ENCODE measurements at places on chromosomes 5 and 9.

DNA sequence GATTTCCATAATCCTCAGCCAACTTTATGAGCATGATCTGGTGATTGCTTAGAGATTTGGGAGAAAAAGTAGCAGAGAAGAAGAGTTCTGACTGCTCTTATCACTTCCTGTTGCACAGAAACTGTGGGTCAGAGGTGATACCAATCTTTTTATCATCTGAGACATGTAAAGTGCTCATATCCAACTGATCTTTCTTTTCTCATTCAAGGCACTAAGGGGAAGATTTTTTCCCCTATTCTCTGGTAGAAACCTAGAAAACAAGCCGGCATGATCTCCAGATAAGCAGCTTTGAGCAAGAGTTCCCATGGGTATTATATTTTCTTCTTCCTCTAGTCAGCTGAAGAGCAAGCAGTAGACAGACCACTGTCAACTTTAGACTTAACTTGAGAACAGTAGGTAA lies 29.0 kb upstream of the GPR150 start:
- no peak for DNase-seq

GRCh38 chr5:157710882-157711281 lies 20.3 kb upstream of the THG1L start:
- no peak for DNase-seq

DNA sequence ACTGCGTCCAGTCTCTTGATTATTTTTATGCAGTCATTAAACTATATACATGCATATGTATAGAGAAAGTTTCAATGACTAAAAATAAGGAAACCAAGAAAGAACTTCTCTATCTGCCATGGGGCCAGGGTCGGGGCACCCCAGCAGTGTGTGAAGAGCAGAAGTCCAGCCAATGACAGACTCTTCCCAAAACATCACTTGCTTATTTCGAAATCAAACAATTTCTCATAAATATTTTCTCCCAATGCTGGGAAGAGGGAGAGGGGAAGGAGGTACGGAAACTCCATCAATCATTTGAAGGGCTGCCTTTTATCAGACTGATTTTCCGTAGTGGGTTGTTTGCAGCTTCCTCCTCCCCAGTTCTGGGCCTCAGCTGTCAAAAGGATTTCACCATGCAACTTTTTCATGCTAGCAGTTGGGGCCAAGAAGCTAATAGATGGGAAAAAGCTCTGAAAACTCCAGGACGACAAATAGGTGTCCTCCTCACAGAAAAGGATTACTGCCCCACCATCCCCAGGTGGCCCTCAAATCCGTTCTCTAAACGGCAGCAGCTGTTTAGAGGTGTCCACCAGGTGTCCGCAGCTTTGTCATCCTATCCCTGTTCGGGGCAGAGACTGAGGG lies 617 bp upstream of the FPGS start:
- no peak for DNase-seq

DNA sequence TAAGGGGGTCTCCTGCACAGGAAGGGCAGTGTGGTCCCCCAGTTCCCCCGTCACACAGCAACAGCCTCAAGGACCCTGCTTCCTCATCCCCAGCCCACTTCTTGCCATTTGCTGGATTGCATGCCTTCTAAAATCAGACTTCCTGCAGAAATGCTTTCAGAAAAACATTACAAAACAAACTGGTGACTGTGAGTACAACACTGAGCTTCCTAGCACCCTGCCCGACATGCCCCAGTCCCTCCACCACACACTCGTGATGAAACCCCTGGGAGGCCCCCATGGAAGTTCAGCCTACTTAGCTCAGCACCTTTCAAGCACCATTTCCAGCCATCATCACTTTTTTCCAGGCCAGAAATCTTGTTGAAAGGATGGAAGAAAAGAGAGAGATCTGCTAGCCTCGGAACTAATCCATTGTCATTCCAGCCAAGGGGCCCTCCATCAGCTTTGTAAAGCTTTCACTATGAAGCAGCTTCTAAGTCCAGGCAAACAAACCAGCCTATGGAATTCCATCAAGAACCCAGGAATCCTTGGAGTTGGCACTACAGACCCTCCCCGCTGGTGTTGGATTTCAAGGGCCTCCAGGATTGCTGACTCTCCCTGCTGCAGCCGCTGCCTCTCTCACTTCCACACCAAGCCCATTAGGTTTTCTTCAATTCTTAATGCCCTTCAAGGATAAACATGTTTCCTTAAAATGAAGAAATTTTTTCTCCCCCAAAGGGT lies 114.6 kb downstream of the C5orf15 start:
- DNase-seq: no peak

DNA sequence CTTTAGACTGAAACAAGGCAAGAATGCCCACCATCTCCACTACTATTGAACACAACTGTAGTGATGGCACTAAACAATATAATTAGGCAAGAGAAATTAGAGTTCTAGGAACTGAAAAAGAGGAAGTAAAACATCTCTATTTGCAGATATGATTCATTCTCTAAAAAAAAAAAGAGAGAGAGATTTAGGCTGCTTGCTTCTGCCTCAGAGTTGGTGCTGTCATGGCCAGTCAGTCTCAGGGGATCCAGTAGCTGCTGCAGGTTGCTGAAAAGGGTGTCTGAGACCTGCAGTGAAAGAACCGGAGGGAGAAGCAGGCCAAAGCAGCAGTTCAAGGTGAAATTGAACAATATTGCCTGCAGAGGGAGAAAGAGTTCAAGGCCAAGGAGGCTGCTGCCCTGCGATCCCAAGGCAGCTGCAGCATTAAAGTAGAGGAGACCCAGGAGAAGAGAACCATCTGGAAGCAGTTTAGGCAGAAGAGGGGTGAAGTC lies 72.5 kb downstream of the AP3B1 start:
- no peak for DNase-seq

- no peak for DNase-seq
Observed at GRCh38 chr5:171907725-171908343, 98.6 kb downstream of the FBXW11 start.

DNA sequence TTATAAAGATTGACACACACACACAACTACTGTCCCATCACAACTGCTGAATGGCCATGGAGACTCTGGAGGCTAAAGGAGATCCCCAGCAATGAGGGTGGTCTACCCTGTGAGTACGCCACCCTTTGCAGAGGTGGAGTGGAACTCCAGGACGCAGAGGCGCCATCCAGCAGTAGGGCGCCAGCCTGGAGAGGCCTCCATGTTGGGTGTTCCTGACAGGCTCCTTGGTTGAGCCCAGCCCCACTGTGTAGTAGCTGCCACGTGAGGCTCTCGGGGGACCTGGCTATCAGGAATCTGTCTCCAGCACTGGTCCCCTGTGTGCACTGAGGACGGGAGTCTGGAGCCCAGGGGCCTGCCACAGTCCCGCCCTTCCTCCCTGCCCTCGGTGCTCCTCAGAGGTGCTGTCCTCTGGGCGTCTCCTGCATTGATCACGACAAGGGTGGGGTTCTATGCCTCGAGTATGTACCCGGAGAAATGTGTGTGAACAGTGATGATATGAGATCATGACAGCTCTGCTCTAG lies 72.3 kb downstream of the DAP start:
- DNase-seq: no peak

DNA sequence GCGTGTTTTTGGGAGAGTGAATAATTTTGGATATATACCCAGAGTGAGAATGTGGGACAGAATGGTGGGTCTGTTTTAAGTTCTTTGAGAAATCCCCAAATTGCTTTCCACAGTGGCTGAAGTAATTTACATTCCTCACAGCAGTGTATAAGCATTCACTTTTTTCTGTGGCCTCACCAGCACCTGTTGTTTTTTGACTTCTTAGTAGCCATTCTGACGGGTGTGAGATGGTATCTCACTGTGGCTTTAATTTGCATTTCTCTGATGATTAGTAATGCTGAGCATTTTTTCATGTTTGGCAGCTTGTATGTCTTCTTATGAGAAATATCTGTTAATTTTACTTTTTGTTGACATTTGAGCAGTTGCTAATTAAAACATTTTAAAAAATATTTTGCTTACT lies 9.4 kb upstream of the SPATA31D1 start:
- no peak for DNase-seq

- DNase-seq: no peak
Observed at GRCh38 chr5:38341056-38341455, 82.7 kb downstream of the EGFLAM start.

- no peak for DNase-seq
Observed at GRCh38 chr9:81387360-81388106, 301.8 kb downstream of the TLE1 start.

DNA sequence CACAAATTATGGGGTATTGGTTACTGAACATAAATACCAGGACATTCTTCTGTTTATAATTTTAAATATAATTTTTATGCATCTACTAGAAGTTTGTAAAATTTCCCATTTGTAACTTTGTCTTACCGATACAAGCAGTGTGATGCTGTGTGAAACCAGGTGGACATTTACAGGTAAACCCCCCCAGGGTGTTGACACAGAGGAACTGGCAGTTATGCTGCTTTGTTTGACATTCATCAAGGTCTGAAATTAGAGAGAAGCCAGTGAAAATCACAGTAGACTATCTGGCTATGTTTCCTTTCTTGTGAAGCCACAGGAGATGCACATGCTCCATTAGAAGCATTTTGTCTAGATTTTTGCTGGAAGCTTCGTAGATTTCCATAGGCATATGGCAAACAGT lies 190.9 kb downstream of the SLC12A2 start:
- no peak for DNase-seq

DNA sequence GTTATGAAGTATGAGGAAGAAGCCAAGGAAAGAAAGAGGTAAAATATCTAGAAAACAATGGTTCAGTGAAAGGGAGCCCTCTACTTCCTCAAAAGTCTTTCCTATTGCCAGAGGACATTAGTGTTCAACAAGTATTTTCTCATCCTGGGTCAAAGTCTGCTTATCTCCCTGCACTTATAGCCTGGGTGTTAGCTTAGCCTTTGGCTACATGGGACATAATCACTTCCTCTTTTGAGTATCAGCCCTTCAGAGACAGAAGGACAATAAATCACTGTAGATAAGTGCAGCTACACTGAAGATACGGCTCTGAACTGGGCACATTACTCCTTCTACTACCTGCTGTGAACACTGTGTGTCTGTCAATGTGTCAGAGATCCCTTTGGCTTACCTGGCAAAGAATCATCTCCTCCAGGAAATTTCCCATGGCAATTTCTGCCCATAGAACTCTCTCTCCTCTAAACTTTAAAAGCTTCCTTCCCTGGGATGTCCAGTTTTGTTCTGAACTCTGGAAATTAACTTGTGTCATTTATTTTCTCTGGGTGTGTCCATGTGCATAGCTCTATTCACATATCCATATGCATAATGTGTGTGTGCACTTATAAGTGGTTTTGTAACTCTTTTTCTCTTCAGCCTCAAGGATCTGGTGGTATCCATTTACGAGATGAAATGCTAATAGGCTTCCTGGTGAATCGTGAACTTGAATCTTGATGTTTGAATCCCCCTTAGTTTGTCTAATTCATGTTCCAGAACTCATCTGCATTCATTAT lies 30.0 kb upstream of the RECK start:
- no peak for DNase-seq

GRCh38 chr9:84224246-84224645 lies 116.3 kb downstream of the SLC28A3 start:
- DNase-seq: no peak

DNA sequence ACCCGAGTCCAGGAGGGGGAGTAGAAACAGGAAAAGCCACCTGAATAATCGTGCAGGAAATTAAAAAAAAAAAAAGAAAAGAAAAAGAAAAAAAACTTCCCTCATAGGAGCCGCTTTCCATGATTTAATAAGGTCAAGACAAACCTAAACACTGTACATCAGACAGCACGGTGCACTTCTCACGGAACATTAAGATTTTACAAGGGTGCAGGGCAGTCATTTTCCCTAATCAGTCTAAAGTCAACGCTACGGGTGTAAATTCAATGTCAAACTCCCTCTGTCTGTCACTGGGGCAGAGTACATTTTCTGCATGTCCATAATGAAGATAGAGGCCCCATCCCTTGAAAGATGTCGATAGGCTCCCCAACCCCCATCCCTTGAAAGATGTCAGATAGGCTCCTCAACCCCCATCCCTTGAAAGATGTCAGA lies 139.7 kb downstream of the TSSK1B start:
- no peak for DNase-seq

DNA sequence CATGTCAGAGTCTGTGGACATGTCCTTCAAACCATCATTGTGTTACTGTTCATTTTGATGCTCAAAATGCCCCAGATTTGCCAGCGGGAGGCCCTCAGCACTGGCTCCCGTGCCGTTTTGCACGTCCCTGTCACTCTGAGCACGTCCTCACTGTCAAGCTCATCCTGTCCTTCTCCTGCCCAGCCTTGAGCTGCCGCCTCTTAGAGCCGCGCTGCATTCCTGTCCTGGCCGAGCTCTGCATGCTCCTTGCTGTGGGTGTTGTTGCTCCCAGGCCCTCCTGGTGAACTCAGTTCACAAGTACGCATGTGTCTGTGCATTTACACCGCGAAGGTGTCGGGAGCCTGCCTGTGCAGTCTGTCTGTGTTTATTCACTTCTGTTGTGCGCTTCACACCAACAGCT lies 62.2 kb downstream of the WNK2 start:
- no peak for DNase-seq

DNA sequence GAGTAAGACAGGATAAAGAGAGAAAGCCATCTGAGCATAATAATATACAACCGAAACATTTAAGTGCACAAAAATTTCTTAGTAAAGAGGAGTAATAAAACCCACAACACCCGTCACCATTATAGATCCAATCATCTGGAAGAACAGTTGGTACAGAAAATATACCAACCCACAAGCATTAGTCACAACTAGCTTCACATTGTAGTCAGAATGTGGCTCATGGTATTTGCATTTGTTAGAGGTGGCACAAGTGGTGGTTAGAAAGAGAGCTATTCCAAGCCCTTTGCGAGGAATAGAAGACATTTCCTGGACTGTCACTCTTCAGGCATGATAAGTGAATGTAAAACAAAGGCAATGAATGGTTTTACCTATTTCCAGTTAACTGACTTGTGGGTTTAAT lies 677.5 kb upstream of the ST8SIA4 start:
- DNase-seq: no peak

DNA sequence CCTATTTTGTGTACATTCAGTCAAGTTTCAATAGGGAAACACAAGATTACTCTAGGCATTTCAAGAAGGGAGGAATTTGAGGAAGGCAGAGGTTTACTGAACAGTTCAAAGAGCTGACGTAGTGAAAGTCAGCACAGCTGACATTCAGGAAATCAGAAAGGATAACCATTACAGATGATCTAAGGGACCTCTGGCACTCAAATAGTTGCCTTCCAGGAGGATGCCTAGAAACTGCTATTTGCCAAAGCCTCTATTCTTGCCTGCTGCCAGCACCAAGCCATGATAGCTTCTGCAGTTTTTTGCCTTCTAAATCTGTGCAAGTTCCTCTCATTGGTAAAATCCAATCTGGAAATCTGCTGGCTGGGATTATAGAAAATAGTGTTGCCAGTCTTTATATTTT lies 373.1 kb downstream of the CSNK1G3 start:
- DNase-seq: no peak

GRCh38 chr9:134858051-134858841 lies 22.4 kb upstream of the FCN2 start:
- no peak for DNase-seq

GRCh38 chr9:135971111-135971766 lies 10.1 kb upstream of the UBAC1 start:
- DNase-seq: no peak

GRCh38 chr9:91395553-91396471 lies 27.8 kb downstream of the NFIL3 start:
- no peak for DNase-seq
